ENCODE measurements at places on chromosomes 2 and 18.

DNA sequence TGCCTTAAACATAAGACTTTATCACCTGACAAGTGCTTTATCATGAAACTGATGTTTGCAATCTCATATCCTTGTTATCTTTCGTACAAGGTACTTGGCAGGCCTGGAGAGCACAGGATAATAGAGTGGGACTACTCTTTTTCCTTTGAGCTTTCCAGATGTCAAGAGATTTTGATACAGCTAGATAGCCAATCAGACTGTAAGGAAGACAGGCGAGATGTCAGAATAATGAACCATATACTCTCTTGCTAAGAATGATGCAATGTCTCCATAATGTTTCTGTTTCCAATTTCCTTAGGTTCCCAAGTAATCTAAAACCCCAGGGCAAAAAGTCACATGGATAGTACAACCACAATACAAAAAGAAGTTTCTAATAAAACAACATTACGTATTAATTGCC lies 313.1 kb downstream of the PDE11A start:
- DNase-seq: peak; percentile 10

DNA sequence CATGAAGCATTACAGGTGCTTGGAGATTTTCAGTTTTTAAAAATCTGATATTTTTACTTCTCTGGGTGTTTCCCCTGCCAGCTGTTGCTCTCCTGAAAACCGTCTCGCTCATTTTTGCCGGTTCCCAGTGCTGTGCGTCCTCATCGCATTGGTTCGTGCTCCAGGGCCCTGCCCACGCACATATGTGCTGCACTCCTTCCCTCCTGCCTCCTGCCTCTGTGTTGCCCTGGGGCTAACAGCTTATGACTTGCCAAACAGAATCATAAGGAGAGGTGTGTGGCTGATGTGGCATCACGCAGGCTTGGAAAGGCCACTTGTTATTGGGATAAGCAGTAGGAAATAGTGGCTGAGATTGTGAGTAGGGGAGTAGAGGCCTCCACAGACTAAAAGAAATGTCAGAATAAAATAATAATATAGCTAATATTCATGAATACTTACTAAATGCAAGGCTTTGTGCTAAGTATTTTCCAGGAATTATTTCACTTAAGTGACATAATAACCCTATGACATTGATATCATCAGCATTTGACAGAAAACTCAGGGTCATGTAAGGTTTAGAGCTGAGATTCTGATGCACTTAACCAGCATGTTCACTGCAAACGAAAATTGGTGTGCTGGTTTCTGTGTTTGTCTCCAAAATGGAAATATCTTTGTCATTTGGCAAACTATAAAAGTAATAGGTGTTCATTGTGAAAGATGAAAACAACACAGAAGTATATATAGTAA lies 53.5 kb downstream of the SLC4A1AP start:
- DNase-seq: peak; percentile 25

DNA sequence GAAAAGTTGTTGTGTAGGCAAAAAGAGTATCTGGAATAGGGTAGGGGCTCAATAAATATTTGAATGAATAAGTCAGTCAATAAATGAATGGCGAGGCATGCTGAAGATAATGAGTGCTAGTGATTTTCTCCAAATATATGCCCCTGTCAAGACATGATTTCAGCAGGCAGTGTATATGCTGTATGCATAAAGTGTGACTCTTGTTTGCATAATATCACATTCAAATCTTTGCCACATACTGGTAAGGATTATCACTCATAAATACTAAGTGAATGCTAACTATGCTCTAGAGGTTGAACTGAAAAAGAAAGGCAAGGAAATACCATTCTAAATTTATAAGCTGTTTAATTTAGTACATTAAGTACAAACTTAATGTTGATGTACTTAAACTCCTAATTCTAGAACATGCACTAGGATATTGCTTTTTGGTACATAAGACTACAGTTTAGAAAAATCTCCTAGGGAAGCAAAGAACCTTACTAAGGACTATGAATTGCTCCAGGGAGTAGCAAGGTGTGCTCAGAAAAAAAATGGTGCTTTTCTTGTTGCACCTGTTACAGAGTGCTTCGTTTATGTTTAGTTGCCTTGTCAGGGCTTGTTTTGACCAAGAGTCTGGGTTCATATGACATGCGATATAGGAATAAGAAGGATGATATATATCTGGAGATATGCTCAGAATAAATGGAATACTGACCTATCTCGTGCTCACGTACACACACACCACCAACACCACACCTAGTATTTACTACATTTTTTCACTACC lies 224.0 kb upstream of the TANK start:
- DNase-seq: no peak

DNA sequence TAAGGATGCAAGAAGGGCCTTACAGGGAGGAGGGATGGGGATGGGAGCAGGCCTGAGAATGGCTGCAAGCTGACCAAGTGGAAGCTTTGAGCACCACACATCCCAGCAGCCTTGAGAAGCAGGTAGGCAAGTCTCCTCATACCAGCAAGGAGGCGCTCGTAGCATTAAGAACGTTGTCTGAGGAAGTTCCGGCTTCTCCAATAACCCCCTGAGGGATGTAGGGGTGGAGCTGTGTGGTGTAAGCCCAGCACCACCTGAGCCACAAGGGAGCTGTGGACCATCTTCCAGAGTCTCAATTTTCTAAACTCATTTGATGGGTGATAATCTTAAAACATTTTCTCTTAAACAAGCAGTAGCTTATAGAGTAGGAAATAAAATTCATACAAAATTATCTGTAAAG lies 50.6 kb downstream of the ST3GAL5 start:
- DNase-seq: peak; percentile 13

GRCh38 chr2:42693013-42693615 lies 70.8 kb downstream of the OXER1 start:
- no peak for DNase-seq

- DNase-seq: no peak
These were observed 151.9 kb downstream of the EPHA4 start for GRCh38 chr2:221420245-221420644.

DNA sequence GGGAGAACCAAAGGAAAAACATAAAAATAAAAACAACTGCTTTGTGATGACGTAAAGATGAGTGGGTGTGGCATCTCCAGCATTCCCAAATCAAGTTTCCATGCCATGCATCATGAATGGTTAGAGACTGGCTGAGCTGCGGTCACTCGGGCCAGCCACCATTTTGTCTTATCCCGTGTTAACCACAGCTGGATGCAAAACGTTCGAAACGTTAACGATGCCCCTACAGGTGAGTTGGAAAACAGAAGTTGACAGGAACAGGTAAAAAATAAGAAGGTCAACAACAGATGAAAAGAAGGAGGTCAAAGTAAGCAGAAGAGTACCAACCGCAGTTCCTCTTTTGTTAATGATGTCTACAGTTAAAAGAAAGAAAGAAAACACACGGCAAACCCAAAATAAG lies 411.1 kb downstream of the NRXN1 start:
- DNase-seq: no peak

DNA sequence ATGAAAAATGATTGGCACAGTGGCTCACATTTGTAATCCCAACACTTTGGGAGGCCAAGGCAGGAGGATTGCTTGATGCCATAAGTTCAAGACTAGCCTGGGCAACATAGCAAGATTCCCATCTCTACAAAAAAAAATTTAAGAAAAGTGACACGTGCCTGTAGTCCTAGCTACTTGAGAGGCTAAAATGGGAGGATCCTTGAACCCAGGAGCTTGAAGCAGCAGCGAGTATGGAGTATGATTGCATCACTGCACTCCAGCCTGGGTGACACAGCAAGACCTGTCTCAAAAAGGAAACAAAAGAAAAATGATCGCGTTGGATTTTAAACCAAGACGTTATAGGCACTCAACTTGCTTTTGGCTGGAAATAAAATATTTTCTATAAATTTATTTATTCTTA lies 37.8 kb upstream of the CREB1 start:
- no peak for DNase-seq

DNA sequence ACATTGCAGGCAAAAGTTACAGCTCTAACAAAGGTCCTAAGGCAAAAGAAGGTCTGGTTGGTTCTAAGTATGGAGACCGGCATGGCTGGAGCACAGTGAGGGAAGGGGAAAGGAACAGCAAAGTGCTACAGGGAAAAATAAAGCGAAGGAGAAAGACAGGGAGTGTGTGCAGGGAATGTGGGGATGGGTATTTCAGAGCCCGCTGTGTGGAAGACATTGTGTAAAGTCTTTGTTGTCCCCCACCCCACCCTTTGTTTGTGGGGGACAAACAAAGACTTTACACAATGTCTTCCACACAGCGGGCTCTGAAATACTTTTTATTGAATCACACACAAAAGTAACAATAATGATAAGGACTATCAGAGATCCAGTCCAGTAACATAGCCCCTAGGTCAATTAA lies 28.9 kb upstream of the C2orf15 start:
- DNase-seq: no peak

- no peak for DNase-seq
These were observed 86.6 kb downstream of the MYT1L start for GRCh38 chr2:2244508-2244907.

DNA sequence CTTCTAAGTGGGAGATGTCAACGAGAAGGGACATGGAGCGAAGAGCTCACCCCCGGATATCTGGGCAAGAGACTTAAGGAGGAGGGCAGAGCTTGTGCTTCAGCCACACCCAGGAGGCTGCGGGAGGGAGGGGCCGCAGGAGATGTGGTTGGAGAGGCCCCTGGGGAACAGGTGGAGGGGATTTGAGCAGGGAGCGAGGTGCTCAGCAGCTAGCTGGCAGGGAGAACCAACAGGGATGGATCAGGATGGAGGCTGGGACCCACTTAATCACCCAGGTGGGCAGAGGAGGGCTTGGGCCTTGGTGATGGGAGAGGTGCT lies 78.3 kb downstream of the MBP start:
- no peak for DNase-seq

DNA sequence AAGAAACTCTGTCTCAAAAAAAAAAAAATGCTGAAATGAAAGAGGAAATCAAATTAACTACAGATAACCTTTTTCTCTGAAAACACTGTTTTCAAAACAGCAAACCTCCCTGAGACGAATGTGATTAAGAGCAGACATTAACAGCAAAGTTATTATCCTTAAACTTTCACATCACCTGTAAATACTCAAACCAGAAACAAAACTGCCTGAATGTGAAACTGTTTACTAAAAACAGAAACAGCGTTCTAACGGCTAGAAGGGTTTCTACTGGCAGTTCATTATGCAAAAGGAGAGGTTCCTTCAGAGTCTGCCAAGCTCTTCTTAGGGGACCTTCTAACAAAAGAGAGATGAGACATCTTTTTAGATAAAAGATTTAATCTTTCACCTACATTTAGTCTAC lies 45.9 kb downstream of the PNO1 start:
- DNase-seq: no peak

DNA sequence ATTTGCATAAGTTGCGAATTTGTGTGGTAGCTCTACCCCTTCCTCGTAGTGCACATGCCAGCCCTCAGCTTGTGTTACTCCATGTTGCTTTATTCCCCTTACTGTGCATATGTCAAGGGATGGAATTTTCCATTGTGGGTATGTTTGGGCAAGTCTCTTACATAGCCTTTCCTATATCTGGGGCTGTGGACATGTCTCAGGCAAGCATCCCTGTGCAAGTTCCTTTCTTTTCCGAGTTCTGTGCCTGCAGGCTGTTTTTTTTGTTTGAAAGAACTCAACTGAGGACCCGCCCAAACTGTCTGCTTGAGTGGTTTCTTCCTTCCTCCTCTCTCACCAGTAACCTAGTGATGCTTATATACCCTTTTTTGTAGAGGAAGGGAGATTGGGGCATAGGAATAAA lies 1739.1 kb upstream of the PIK3C3 start:
- no peak for DNase-seq

- no peak for DNase-seq
These were observed 84.3 kb downstream of the NETO1 start for GRCh38 chr18:72783530-72783929.

DNA sequence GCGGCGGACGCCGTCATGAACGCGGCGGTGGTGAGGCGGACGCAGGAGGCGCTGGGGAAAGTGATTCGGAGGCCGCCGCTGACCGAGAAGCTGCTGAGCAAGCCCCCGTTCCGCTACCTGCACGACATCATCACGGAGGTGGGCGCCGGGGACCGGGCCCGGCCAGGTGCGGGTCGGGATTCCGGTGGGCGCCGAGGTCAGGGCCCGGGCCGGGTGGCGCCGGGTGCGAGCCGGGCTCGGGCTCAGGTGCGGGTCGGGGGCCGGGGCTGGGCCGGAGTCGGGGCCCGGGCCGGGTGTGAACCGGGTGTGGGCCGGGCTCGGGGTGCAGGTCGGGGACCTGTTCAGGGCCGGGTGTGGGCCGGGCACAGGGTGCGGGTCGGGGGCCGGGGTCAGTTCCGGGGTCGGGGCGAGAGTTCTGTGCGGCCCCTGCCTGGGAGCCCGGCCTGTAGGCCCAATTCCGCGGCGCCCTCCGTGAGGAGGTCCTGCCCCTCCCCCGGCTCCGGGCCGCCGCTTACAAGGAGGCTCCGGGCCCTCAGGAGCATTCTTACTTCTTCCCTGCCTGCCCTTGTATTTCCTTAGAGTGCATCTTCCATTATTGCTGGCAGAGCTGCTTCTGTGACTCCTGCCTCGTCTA lies 447 bp downstream of the TRAF3IP1 start:
- no peak for DNase-seq

GRCh38 chr2:33131749-33132148 lies 185.0 kb downstream of the LTBP1 start:
- DNase-seq: peak; percentile 38

GRCh38 chr2:188404341-188405004 lies 112.8 kb downstream of the GULP1 start:
- no peak for DNase-seq

GRCh38 chr2:12399240-12399639 lies 317.5 kb upstream of the TRIB2 start:
- no peak for DNase-seq

- no peak for DNase-seq
These were observed 52.6 kb downstream of the RHBDD1 start for GRCh38 chr2:226888378-226888965.

DNA sequence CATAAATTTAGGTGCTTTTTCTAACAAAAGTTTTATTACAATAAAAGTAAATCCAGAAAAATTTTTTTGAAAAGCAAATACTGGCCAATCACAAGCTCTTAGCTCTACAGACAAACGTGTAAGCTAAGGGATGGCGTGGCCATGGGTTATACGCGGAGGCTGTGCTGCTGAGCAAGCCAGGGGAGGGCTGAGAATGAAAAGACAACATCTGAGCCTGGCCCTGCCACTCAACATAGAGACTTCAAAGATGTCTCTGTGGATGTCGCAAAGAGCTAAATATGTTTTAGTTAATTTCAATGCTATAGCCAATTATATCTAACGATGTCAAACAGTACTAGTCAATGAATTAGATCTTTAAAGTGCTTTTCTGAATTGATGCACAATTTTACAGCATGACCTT lies 33.3 kb upstream of the NT5DC4 start:
- DNase-seq: no peak

- no peak for DNase-seq
These were observed 101.4 kb upstream of the RAB6C start for GRCh38 chr2:129877795-129878775.
